ENCODE measurements at places on chromosomes 16 and 17.
A peak's percentile ranks its signal among the peaks of the same experiment; 100 is the strongest.

GRCh38 chr17:39933912-39934311 lies 6.4 kb downstream of the LRRC3C start:
- no peak for DNase-seq

- no peak for DNase-seq
Measured at GRCh38 chr17:57918017-57918895, 37.0 kb downstream of the CUEDC1 start.

DNA sequence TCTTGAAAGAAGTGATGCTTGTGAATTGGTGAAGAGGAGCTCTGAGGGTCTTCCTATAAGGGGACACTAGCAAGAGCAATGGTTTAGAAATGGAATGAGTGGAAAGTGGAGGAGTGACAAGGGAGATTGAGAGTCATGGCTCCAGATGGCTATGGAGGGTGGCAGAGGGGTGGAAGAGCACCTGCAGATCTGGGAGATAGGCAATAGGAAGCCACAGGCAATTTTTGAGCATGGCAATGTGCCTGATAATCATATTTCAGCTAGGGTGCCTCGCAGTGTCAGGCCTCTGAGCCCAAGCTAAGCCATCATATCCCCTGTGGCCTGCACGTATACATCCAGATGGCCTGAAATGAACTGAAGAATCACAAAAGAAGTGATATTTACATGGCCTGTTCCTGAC lies 21.5 kb downstream of the RGS9 start:
- no peak for DNase-seq

- DNase-seq, result peak; percentile 69
Measured at GRCh38 chr17:49407981-49408501, 6.6 kb downstream of the PHB1 start.

DNA sequence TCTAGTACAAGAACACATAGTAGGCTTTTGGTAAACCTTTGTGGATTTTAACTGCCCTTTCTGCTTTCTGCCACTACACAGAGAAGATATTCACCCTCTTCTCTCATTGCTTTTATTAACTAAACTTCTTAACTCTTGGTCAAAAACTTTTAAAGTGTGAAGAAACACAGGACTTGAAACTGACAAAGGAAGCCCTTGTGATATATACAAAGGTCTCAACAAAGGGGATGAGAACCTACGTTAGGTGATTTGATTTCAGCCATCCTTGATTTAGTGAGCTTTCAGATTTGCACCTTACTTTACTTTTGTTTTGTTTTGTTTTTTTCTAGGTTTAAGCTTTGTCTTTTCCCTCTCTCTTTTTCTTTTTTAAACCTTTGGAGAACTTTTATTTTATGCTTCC lies 66.9 kb downstream of the TBX4 start:
- DNase-seq, result no peak

- no peak for DNase-seq
Measured at GRCh38 chr17:52660692-52661091, 502.2 kb upstream of the CA10 start.

Data from stimulated activated CD8-positive, alpha-beta memory T cell treated with anti-CD3 and anti-CD28 coated beads, Interleukin-4, amount 100 ng/mL, for 1 hour (primary cell).